ENCODE measurements at places on chromosomes 12 and 14.
A peak's percentile ranks its signal among the peaks of the same experiment; 100 is the strongest.

GRCh38 chr14:91302391-91302790, 57.9 kb upstream of the GPR68 start:
- no peaks in the 10 kb centered on the region for H3K36me3 ChIP-seq
- no peaks in the 10 kb centered on the region for H3K4me1 ChIP-seq
- H3K27ac ChIP-seq, result no peak overlapping the region
- H3K27me3 ChIP-seq, result no peaks in the 10 kb centered on the region
- no peak for DNase-seq
- no peak overlapping the region for H3K4me3 ChIP-seq

DNA sequence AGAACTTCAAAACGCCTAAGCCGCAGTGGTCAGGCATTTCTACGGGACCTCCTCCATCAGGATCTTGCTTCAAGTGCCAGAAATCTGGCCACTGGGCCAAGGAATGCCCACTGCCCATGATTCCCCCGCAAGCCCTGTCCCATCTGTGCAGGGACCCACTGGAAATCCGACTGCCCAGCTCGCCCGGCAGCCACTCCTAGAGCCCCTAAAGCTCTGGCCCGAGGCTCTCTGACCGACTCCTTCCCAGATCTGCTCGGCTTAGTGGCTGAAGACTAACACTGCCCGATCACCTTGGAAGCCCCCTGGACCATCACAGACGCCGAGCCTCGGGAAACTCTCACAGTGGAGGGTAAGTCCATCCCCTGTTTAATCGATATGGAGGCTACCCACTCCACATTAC, 1113.0 kb upstream of the TMEM132C start:
- no peaks in the 10 kb centered on the region for H3K27me3 ChIP-seq
- H3K36me3 ChIP-seq, result no peaks in the 10 kb centered on the region
- H3K4me1 ChIP-seq, result no peaks in the 10 kb centered on the region
- DNase-seq, result no peak
- no peak overlapping the region for H3K27ac ChIP-seq

DNA sequence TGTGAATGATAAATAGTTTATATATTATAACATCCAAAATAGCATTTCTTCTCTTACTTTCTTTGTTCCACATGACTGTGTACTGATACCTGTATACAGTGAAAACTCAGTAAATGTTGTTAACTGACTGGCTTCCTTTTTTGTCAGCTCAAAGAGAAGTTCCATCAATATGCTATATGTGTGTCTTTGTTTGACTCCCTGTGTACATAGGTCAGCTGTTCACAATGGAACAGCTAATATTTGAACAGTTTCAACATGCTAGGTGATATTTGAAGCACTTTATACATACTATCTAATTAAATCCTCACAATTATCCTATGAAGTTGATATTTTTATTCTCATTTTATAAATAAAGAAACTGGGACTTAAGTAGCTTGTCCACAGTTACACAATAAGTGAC, 15.3 kb upstream of the KICS2 start:
- no peak overlapping the region for H3K27ac ChIP-seq
- H3K36me3 ChIP-seq, result no peaks in the 10 kb centered on the region
- no peaks in the 10 kb centered on the region for H3K27me3 ChIP-seq
- H3K4me3 ChIP-seq, result no peak overlapping the region
- no peak for DNase-seq
- H3K4me1 ChIP-seq, result no peaks in the 10 kb centered on the region

DNA sequence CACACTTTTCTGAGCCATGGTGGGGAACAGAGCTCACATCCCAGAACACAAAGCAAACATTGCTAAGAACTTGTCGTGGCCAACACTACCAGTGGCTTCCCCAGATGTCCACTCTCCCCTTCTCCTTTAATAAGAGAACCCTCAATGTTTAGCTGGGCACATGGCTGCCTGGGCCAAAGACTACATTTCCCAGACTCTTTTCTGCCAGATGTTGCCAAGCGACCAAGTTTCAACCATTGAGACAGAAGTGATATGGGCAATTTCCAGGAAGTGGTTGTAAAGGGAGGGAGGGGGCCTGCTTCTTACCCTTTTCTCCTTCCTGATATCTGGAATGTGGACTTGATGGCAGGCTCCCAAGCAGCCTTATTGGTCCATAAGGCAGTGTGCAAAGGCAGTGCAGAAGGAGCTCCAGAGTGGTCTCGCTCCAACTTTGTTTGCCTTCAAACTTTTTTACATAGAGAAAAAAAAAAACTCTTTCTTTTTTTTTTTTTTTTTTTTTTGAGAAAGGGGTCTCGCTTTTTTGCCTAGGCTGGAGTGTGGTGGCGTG, 24.9 kb upstream of the JDP2 start:
- H3K4me1 ChIP-seq, result peaks cover 16% of the 10 kb centered on the region
- H3K27ac ChIP-seq, result no peak overlapping the region
- no peaks in the 10 kb centered on the region for H3K36me3 ChIP-seq
- H3K27me3 ChIP-seq, result peaks cover 7% of the 10 kb centered on the region
- H3K4me3 ChIP-seq, result no peak overlapping the region

DNA sequence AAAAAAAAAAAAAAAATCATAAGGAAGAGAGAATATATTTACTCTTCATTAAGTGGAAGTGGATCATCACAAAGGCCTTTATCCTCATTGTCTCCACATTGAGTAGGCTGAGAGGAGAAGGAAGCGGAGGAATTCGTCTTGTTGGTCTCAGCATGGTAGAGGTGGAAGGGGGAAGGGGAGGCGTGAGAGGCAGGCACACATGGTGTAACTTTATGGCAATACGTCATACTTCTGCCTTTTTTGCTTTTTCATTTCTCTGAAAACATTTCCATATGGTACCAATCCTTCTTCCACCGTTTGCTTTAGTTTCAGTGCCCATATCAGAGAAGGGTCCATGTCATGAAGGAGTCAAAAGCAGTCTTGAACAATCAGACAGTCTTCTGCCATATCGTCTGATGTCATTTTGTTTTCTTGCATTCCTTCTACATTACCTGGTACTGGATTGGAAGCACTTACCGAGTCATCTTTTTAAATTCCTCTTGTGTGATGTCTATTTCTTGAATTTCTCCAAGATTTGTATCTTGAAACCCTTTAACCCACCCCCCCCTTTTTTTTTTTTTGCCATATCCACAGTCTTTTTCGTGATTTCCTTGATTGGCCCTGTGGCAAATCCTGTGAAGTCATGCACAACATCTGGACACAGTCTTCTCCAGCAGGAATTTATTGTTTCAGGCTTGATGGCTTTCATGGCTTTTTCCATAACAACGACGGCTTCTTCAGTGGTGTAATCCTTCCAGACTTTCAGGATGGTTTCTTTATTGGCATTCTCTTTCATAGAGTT, 8.9 kb downstream of the FUT8 start:
- H3K4me1 ChIP-seq, result peaks cover 3% of the 10 kb centered on the region
- no peaks in the 10 kb centered on the region for H3K36me3 ChIP-seq
- no peak overlapping the region for H3K4me3 ChIP-seq
- DNase-seq, result no peak
- no peak overlapping the region for H3K27ac ChIP-seq

GRCh38 chr14:63986789-63987533, 134.2 kb downstream of the SYNE2 start:
- DNase-seq, result no peak
- no peaks in the 10 kb centered on the region for H3K36me3 ChIP-seq
- H3K27ac ChIP-seq, result no peak overlapping the region

- H3K27ac ChIP-seq, result no peak overlapping the region
- no peak for DNase-seq
- no peaks in the 10 kb centered on the region for H3K4me1 ChIP-seq
- no peaks in the 10 kb centered on the region for H3K27me3 ChIP-seq
- no peak overlapping the region for H3K4me3 ChIP-seq
Observed at GRCh38 chr14:33241331-33241730, 302.7 kb downstream of the NPAS3 start.

GRCh38 chr14:75223664-75224154, 47.3 kb upstream of the TMED10 start:
- no peak overlapping the region for H3K27ac ChIP-seq
- H3K4me1 ChIP-seq, result peaks cover 18% of the 10 kb centered on the region
- no peaks in the 10 kb centered on the region for H3K27me3 ChIP-seq
- no peak for DNase-seq
- no peak overlapping the region for H3K4me3 ChIP-seq
- no peaks in the 10 kb centered on the region for H3K36me3 ChIP-seq

- H3K4me1 ChIP-seq, result peaks cover 20% of the 10 kb centered on the region
- H3K36me3 ChIP-seq, result no peaks in the 10 kb centered on the region
- H3K27me3 ChIP-seq, result no peaks in the 10 kb centered on the region
- H3K4me3 ChIP-seq, result no peak overlapping the region
- DNase-seq, result no peak
Observed at GRCh38 chr12:1319212-1319611, 275.2 kb downstream of the FBXL14 start.

- peaks cover 7% of the 10 kb centered on the region for H3K36me3 ChIP-seq
- peaks cover 25% of the 10 kb centered on the region for H3K4me1 ChIP-seq
- no peak for DNase-seq
- peak overlapping the region; percentile 72 for H3K4me3 ChIP-seq
- no peaks in the 10 kb centered on the region for H3K27me3 ChIP-seq
Observed at GRCh38 chr14:93114068-93114710, 1.5 kb downstream of the ITPK1 start.

GRCh38 chr12:46701356-46701755, 124.4 kb downstream of the SLC38A4 start:
- peaks cover 33% of the 10 kb centered on the region for H3K4me1 ChIP-seq
- H3K27ac ChIP-seq, result peak overlapping the region; percentile 85
- no peaks in the 10 kb centered on the region for H3K27me3 ChIP-seq
- no peaks in the 10 kb centered on the region for H3K36me3 ChIP-seq

GRCh38 chr12:106490264-106490663, 92.5 kb upstream of the RFX4 start:
- no peaks in the 10 kb centered on the region for H3K27me3 ChIP-seq
- H3K4me1 ChIP-seq, result no peaks in the 10 kb centered on the region
- no peaks in the 10 kb centered on the region for H3K36me3 ChIP-seq
- no peak overlapping the region for H3K27ac ChIP-seq
- DNase-seq, result no peak

DNA sequence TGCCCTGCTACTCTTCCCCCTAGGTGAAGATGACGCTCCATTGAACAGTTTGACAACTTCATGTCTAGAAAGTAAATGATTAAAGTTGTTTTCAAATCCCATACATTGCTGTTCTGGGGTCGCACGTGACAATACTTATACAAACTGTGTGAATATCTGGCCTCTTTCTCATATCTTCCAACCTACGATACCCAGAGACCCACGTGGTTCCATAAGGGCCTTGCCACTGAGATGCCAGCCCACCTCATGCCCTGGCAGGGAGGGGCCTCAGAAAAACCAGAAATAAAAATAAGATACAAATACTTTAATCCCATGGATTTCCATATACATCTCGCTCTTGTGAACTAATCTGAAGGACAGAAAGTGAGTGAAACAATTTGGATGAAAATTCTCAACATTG, 4.5 kb downstream of the GZMB start:
- no peak overlapping the region for H3K27ac ChIP-seq
- no peaks in the 10 kb centered on the region for H3K4me1 ChIP-seq
- H3K4me3 ChIP-seq, result no peak overlapping the region
- H3K27me3 ChIP-seq, result no peaks in the 10 kb centered on the region
- no peak for DNase-seq
- H3K36me3 ChIP-seq, result no peaks in the 10 kb centered on the region
